CD8-positive, alpha-beta T cell (primary cell): ENCODE measurements at places on chromosomes 1 and 21. TPM values are rescaled to one million over a fixed set of nuclear protein-coding genes. Genes with fewer than 3 reads are reported as not detected.

MXRA8 gene
- total RNA-seq, result 7.5 TPM

PLEKHN1 gene
- total RNA-seq, result 0.60 TPM

LDLRAD2 gene
- total RNA-seq, result not detected

SPRR2G gene
- total RNA-seq, result not detected

FCN3 gene
- total RNA-seq, result not detected

HSPA6 gene
- total RNA-seq, result 0.17 TPM

RAB7B gene
- not detected for total RNA-seq

GBP5 gene
- total RNA-seq, result 125 TPM

TMEM59 gene
- total RNA-seq, result 142 TPM

PLPPR4 gene
- not detected for total RNA-seq

KIRREL1 gene
- not detected for total RNA-seq

HHIPL2 gene
- not detected for total RNA-seq

RPRD2 gene
- 31.8 TPM for total RNA-seq

ROR1 gene
- not detected for total RNA-seq

SMPDL3B gene
- total RNA-seq, result not detected

LYSMD1 gene
- 0.94 TPM for total RNA-seq

C1orf198 gene
- 3.2 TPM for total RNA-seq

FCRL1 gene
- total RNA-seq, result 3.1 TPM
